ENCODE measurements at places on chromosomes 13 and 19. TPM values are rescaled to one million over a fixed set of nuclear protein-coding genes. Genes with fewer than 3 reads are reported as not detected.

GNG7 gene
- total RNA-seq: 0.48 TPM

GPR12 gene
- total RNA-seq: 2.4 TPM

ZNF665 gene
- total RNA-seq: 9.9 TPM

DNA sequence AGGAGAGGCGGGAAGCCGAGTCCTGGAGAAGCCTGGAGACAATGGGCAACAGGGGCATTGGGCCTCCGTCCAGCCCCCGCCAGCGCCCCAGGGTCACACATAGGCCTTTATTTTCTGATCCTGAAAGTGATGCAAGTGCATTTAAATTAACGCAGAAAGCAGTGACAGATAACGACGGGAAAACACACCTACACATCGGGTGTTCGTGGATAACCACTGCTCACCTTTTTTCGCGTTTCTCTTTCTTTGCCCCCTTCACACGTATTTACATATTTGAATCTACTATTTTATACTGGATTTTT, 30.4 kb upstream of the GRTP1 start:
- no peak for DNase-seq

DNA sequence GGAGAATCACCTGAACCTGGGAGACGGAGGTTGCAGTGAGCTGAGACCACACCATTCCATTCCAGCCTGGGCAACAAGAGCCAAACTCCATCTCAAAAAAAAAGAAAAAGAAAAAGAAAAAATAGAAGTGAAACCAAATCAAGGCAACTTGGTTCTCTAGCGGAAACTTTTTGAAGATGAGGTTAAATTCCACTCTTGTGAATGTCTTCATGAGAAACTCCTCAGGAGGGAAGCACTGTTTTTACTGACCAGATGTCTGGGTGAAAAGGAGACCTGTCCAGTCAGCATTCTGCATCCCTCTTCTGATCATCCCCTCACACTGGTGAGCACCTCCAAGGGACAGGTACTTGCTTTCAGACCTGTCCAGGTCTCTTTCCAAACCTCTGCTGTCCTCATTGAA, 15.8 kb downstream of the BRD4 start:
- no peak for DNase-seq

DNA sequence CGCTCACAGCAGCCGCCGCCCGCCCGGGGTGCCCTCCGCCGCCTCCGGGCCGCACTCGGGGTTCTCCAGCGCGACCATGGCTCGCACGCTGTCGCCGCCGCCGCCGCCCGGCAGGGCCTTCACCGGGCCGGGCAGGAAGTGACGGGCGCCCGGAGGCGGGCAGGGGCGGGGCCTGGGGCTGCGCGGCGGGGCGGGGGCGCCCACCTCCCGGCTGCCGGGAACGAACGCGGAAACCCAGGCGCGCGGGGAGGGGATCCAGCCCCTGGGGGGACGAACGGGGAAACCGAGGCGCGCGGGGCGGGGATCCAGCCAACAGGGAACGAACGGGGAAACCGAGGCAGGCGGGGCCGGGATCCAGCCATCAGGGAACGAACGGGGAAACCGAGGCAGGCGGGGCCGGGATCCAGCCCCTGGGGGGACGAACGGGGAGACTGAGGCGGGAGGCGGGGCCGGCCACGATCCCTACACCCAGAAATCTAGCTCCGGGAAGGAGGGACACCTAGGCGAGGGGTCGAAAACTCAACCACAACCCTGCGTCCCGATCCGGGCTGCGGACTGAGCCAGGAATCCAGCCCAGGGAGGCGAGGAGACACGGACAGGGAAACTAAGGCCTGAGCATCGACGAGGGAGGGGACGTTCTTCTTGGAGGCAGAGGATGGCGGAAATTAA, at the start of gene R3HDM4:
TSS of gene R3HDM4 (minus strand) at position 140 of the 669 bp plus-strand sequence. CDS start at position 78, 62 bp downstream.
- peak; percentile 66 for DNase-seq

- no peak for DNase-seq
These were observed 158.6 kb downstream of the TNFRSF19 start for GRCh38 chr13:23728807-23729206.

DNA sequence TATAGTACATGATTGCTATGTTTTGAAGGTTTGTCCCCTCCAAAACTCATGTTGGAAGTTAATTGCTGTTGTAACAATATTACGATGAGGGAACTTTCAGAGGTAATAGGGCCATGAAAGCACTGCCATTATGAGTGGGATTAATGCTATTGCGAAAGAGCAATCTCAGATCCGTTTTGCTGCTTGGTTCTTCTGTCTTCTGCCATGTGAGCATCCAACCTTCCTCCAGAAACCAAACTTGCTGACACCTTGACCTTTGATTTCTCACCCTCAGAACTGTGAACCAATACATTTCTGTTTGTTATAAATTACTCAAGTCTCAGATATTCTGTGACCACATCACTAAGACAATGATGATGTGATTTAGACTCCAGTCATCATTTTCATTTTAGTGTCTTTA, 2590.9 kb downstream of the PCDH9 start:
- DNase-seq: no peak

All from umbilical cord (tissue), 2 donors.